ENCODE measurements at places on chromosomes 11 and 22.
A peak's percentile ranks its signal among the peaks of the same experiment; 100 is the strongest.

GRCh38 chr11:122690384-122690783 is 34.9 kb downstream of the UBASH3B start:
- DNase-seq = no peak

- DNase-seq = no peak
These were observed 94.7 kb downstream of the CACNA1I start for GRCh38 chr22:39665229-39665628.

- DNase-seq = no peak
These were observed 393 bp downstream of the ST13 start for GRCh38 chr22:40855979-40856512.

DNA sequence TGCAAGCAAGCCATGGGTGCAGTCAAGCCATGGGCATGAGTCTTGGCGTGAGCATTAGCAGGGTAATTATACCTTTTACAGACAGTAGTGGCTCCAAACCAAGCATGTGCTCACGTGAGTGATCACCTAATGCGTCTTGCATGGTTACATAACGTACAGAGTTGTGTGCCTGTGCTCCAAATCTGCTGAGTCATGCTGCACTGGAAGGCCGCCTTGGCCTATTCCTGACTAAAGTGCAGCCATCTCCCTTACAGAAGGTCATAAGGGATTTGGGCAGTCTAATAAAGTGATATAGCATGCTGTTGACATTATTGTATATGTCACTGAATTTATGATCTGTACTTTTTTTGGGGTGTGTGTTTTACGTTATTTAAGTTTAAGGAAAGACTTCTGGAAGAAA is 102.4 kb downstream of the ARHGAP42 start:
- no peak for DNase-seq

GRCh38 chr11:72625691-72626413 is 48.4 kb downstream of the PDE2A start:
- no peak for DNase-seq

DNA sequence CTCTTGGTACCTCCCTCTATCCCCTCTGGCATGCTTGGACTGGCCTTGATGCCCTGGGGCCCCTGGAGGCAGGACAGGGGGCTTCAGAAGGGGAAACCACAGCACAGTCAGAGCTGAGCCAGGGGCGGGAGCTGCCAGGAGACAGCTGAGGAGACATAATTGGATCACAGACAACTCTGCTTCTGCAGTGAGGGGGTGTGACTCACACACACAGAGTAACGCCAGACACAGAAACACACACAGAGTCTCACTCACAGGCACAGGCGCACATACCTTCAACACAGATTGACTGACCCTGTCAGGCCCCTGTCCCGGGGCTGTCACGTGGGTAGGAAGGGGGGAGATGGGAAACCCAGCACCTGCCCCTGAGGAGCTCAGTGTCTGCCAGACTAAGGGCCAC is 20.6 kb downstream of the STARD10 start:
- peak; percentile 70 for DNase-seq

- peak; percentile 96 for DNase-seq
These were observed 4.8 kb upstream of the ELFN2 start for GRCh38 chr22:37431801-37432707.

GRCh38 chr11:128342511-128343134 is 244.7 kb downstream of the ETS1 start:
- peak; percentile 74 for DNase-seq

DNA sequence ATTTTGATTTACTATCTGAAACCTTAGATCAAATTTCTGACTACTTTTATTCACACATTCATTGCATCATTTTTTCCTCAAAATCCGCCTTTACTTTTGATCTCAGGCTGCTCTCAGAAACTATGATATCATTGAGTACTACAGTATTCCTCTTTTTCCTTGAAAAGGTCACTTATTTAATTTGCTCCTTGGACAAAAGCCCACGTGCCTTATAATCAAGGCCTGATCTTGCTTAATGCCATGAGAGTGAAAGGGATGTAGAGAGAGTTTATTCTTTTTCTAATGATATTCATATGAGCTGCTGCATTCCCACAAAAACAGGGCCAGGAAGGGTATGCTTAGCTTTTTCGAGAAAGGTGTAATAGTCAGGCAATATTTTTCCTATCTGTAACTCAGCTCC is 327.0 kb downstream of the ETS1 start:
- DNase-seq = no peak

DNA sequence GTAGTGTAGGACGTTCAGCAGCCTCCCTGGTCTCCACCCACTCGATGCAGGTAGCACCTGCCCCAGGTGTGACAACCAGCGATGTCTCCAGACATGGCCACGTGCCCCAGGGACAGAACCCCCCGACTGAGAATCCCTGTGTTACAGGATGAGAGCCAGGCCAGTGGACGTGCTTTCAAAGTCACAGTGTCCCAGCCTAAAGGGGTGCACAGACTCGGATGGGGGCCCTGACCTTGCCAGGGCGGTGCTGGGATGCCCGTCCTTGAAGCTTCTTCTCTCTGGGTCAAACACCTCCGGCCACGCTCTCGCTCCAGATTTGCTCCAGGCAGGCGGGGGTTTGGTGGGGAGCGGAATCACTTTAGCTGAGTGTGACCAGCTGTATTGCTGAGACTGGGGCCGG is 23.3 kb upstream of the GAL start:
- DNase-seq = no peak

DNA sequence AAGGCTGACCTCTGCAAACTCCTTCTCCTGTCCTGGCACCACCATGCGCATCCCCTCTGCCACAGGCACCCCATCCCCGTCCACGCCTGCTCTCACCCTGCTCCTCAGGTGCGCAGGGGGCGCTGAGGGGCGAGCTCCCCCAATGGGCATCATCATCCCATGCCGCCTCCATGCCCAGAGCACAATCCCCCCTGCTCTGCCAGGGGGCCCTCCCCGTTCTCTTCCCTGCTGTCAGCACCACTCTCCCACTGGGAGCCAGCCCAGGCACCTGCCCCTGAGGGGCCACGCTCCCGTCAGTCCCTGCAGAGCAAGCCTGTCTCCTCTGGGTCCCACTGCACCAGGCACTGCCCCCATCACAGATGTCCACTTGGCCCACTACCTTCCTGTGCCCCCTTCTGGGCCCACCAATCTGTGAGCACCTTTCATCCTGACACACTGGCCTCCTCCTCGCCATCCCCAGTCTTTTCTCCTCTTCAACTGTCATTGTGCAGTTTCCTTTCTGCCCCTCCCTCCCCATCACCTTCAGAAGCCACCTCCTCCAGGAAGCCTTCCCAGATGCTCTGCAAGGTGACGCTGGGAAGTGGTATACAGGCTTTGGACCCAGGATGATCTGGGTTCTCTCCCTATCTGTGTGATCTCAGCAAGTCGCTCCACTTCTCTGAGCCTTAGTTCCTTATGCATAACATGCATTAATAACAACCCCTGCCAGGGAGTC is 62.6 kb downstream of the CYTH4 start:
- DNase-seq = no peak

- DNase-seq = no peak
These were observed 13.3 kb downstream of the PRR33 start for GRCh38 chr11:1878137-1879031.

DNA sequence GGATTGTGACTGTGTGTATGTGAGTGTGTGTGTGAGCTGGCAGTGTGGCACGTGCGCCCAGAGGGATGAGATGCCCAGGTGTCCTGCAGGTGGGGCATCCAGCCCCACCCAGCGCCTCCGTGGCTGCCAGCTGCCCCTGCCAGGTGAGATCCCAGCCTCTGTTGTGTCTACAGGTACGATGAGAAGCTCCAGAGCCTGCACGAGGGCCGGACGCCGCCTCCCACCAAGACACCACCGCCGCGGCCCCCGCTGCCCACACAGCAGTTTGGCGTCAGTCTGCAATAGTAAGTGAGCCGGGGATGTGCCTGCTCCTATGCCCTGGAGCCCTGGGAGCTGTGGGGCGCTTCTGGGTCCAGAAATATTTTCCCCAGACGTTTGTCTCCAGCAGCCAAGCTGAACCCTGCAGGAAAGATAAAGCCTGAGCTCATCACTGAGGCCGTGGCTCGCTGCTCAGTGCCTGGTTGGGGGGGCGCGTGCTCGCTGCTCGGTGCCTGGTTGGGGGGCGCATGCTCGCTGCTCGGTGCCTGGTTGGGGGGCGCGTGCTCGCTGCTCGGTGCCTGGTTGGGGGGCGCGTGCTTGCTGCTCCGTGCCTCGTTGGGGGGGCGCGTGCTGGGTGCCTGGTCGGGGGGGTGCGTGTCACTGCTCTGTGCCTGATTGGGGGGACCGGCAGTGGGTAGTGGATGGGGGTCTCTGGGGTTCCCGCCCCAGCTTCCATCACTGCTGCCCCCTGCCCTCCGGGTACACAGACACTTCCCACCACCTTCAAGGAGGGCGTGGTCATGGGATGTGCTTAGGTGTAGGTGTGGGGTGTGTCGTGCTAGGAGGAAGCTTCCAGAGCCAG is 73.2 kb downstream of the ARHGAP8 start:
- no peak for DNase-seq

DNA sequence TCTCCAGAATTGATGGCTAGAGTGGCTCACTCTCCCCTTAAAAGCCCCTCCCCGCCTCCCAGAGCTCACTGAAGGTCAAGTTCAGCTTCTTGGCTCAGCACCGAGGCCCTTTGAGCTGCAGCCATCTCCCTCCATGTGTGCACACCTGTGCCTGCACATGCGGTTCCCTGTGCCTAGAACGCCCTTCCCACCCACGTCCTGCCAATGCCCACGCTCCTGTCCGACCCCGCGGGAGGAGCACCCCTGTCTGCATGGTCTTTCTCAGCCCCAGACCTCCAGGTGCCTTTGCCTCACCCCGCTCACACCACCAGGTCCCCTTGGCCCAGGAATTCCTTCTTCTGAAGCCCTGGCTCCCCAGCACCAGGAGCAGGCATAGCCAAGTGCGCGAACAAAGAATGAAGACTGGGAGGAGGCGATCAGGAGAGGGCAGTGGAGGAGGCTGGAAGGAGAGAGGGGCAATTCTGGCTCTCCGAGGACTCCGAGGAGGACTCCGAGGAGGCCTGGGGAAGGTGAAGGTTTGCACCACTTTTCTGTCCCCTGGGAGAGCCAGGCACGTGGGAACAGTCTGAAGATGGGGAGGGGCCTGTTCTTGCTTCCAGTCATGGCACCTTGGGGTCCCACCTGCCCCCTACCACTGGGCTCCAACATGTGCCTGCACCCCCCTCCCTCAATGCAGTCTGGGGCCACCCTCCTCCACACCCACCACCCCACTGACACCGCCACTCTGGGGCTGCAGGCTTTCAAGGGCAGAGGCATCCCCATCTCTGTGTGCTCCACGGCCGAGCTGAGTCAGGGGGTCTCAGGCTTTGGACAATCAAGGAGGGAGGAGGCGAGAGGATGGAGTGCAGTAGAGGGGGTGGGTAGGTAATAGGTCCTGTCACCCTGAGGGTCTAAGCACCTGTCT is 17.7 kb downstream of the IGF2 start:
- no peak for DNase-seq

DNA sequence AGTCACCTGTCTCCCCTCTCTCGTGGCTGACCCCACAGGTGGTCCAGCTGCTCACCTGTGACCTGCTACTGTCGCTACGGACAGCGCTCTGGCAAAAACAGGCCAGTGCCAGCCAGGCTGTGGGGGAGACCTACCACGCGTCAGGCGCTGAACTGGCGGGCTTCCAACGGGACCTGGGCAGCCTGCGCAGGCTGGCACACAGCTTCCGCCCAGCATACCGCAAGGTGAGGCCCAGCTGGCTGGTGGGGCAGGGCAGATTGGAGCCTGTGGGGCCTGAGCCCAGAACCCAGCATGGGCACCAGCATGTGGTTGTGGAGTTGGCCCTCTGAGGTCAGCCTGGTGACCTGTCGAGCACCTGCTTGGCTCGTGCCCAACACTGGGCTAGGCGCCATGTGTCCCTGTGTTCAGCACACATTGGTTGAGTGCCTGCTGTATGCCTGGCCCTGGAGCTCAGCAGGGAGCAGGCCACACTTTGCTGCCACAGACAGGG is 11.9 kb downstream of the SHISA8 start:
- DNase-seq = no peak

Measured in GM04504 (cell line).